Omental fat pad (tissue), 4 donors: ENCODE measurements at places on chromosomes 2 and 18. TPM values are rescaled to one million over a fixed set of nuclear protein-coding genes. Genes with fewer than 3 reads are reported as not detected.

CDH2 gene
- total RNA-seq, result 2.0 TPM

MAIP1 gene
- total RNA-seq, result 20.5 TPM

STARD6 gene
- not detected for total RNA-seq

MYL12B gene
- 352 TPM for total RNA-seq

ALPI gene
- total RNA-seq, result not detected

RSAD2 gene
- total RNA-seq, result 25.1 TPM

DSC3 gene
- 60.2 TPM for total RNA-seq

CCDC68 gene
- total RNA-seq, result 44.8 TPM

SLC9A2 gene
- 0.13 TPM for total RNA-seq

LRP1B gene
- total RNA-seq, result 4.6 TPM

IL1RL1 gene
- total RNA-seq, result 307 TPM

OSR1 gene
- total RNA-seq, result 33.7 TPM

VWA3B gene
- total RNA-seq, result 0.32 TPM

OTOF gene
- total RNA-seq, result not detected

DCDC2C gene
- 1.4 TPM for total RNA-seq

LAMA3 gene
- total RNA-seq, result 16.9 TPM

CKAP2L gene
- total RNA-seq, result 3.8 TPM

NEU4 gene
- 0.79 TPM for total RNA-seq

SERPINB3 gene
- not detected for total RNA-seq

DQX1 gene
- not detected for total RNA-seq

UGT1A8 gene
- total RNA-seq, result not detected

DUSP11 gene
- 21.2 TPM for total RNA-seq

ABCB11 gene
- total RNA-seq, result 0.37 TPM

ADRA2B gene
- 4.0 TPM for total RNA-seq

FOXD4L1 gene
- not detected for total RNA-seq

CHST9 gene
- not detected for total RNA-seq

TEKT4 gene
- not detected for total RNA-seq

LYPD6 gene
- total RNA-seq, result 1.3 TPM

FTCDNL1 gene
- 1.9 TPM for total RNA-seq

CNNM3 gene
- total RNA-seq, result 10.6 TPM

ST8SIA3 gene
- not detected for total RNA-seq

DSC2 gene
- total RNA-seq, result 12.2 TPM

GALNT5 gene
- total RNA-seq, result 0.09 TPM

PDE11A gene
- total RNA-seq, result 0.65 TPM
